ENCODE measurements at places on chromosomes 12 and 14.

GRCh38 chr12:124525927-124526692, 41.3 kb downstream of the NCOR2 start:
- DNase-seq = no peak

- peak; percentile 94 for DNase-seq
Measured at GRCh38 chr12:103841690-103842584, 903 bp upstream of the NT5DC3 start.

- peak; percentile 89 for DNase-seq
Measured at GRCh38 chr12:124698211-124698997, 131.0 kb upstream of the NCOR2 start.

GRCh38 chr12:79151956-79152355, 287.4 kb downstream of the SYT1 start:
- DNase-seq = no peak

GRCh38 chr12:109222496-109222895, 86.6 kb downstream of the FOXN4 start:
- DNase-seq = no peak

- no peak for DNase-seq
Measured at GRCh38 chr12:7121324-7121723, 7.4 kb downstream of the RBP5 start.

- DNase-seq = peak; percentile 95
Measured at GRCh38 chr14:68544081-68544892, 248.6 kb downstream of the ZFP36L1 start.

- no peak for DNase-seq
Measured at GRCh38 chr12:32140877-32141276, 34.2 kb downstream of the BICD1 start.

DNA sequence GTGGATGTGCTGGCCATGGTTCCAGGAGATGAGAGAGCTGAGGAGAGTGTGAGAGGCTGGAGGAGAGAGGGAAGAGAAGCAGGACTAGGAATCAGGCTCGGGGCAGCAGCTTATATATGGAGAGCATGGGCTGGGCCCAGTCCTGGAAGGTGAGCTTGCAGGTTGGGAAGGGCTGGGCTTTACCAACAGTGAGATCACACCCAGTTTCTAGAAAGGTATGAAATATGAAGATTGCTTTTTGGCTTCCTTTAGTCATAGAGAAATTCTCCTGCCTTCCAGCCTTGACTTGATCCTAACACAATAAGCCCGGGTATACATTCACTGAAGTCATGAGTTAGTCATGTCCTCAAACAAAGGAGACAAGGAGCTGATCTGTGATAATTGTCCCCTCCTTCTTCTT, at the start of gene KRT6A:
KRT6A (minus strand) TSS at position 86 of the 400 bp plus-strand sequence; CDS start at position 17, 69 bp downstream.
- DNase-seq = no peak

DNA sequence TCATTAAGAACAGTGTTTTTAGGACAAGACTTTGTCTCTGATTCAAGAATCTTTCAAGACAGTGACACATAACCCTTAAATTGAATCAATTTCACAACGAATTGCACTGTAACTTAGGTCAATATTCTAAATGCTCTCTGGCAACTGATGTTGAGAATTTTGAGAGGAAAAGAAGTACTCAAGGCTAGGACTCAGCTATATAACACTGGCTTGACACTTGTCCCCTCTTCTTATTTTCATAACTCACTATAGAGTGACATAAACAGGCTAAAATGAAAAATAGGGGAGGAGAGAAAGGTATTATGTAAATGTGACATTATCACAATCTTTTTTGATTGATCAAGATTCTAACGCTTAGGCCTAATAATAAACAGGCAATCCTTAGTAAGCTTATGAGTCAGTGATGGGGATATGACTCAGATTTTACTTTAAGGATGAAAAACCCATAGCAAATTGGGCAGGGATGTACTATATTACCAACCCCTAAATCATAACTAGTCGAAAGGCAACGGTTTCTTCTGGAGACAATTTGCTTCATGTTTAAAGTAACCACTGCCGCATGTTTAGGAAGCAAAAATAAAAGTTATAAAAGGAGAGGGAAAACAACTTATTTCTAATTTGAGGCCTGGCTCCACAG, 10.9 kb downstream of the BTG1 start:
- DNase-seq = peak; percentile 39

GRCh38 chr14:74945261-74945851, 10.0 kb downstream of the PGF start:
- peak; percentile 44 for DNase-seq

DNA sequence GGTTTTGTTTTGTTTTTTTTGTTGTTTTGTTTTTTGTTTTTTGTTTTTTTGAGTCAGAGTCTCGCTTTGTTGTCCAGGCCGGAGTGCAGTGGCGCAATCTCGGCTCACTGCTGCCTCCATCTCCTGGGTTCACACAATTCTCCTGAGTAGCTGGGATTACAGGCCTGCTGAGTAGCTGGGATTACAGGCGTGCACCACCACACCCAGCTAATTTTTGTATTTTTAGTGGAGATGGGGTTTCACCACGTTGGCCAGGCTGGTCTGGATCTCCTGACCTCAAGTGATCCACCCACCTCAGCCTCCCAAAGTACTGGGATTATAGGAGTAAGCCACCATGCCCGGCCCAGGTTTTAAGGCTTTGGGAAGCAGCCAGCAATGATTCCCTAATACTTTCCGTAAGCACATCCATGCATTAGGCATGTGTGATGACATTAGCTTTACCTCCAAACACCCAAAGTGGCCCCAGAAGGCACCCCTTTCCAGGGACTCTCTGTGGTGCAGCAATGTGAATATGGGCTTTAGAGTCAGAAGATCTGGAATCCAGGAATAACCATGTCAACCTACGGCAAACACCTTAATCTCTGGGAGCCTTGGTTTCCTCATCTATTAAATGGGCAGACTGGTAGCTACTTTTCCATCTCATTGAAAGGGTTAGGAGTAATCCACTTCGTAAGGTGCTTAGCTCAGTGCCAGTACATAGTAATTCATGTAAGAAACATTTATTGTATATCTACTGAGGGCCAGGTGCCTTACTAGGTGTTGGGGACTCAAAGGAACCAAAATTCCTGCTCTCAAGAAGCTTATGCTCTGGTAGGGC, 152.9 kb downstream of the ZFP36L1 start:
- no peak for DNase-seq

GRCh38 chr14:31484754-31485153, 3.1 kb downstream of the GPR33 start:
- no peak for DNase-seq

DNA sequence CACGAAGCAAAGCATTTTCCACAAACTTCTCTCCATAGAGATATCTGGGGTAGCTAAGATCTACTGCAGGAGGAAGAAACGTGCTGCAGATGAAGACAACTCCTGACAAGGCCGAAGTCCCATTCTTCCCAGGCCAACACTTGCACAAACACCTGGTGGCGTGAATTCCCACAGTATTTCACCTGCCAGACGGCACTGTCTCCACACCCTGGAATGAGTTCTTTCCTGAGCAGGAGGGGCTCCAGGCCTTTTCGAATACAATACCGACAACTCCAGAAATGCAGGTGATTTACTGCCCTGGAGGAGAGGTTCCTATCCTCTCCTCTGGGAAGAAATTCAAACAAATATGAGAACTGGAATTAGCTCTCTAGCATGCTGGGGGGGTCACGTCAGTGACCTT, 179.9 kb downstream of the MON2 start:
- no peak for DNase-seq

DNA sequence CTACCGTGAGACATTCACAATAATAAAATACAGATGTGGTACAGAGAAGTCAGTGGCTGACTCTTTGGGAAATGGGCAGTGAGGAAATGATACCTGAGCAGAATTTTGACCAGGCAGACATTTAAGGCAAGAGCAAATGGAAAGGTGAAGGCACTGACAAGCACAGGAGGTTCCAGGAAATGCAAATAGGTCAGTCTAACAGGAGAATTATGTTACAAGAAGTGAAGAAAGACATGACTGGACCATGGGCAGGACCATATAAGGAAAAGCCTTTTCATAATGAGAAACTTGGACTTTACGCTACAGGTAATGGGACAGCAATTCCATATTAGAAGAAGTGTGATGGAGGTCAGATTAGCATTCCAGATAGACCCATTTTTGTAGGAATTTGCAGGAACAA, 338.9 kb downstream of the PDZRN4 start:
- no peak for DNase-seq

GRCh38 chr12:11556682-11557081, 92.8 kb upstream of the ETV6 start:
- DNase-seq = no peak

DNA sequence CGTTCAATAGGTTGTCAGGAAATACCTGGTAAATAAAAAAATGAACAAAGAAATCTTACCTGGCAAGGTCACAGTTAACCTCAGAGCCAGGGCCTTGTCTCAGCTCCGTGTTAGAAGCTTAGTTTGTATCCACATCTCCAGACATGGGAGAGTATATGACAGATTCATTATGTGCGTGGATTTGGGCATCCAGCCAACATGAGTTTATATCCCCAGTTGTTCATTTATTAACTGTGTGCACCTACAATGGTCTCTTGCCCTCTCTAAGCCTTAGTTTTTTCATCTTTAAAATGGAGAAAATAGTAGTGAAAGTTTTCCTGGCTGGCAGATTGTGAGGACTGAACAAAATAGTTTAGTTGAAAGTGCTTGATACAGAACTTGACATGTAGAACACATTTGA, 437.8 kb downstream of the NPAS3 start:
- no peak for DNase-seq

- peak; percentile 77 for DNase-seq
Measured at GRCh38 chr14:59454139-59454538, 11.0 kb downstream of the GPR135 start.

- no peak for DNase-seq
Measured at GRCh38 chr12:117033382-117034221, 65.6 kb downstream of the TESC start.

DNA sequence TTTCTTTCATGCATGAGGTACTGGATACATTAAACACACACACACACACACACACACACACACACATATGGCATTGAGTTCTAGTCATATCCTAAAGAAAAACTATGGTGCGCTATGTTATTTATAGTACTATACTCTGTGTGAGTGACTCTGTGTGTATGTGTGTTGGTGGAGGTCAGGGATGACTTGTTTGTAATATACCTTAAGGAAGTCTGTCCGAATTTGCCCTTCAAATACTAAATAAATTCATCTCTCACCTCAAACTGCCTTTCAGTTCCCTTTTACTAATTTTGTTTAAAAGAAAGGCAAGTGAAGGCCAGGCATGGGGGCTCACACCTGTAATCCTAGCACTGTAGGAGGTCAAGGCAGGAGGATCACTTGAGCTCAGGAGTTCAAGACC, 2.1 kb upstream of the AKAP5 start:
- no peak for DNase-seq

DNA sequence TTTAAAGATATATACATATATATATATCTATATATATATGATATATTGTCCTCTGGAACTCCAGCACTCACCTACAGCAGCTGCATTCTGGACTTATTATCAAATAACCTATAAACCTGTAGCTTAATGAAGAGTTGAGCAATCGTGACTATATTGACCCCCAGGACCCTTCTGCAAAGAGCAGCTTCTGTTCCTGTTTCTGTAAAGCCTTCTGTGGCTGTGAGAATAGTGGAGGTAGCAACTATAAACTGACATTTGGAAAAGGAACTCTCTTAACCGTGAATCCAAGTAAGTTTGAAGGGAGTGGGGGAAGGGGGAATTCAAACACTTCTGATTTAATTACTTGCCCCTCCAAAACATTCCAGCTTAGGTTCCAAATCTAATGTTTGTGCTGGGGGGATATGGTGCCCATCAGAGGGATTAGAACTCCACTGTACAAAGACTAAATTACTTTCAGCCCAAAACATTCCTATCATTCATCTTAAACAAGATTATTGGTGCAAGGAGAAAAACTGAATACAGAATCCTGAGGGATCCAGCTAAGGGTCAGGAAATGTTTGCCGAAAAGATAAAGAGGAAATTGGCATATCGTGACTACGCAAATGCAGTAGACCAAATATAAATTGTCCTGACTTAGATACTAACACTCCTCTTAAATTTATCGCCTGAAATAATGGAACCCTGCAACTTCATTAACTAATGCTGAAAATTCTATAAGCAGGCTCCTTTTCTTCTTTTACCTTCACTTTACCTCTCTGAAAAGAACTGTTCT, 106.1 kb downstream of the DAD1 start:
- no peak for DNase-seq

DNA sequence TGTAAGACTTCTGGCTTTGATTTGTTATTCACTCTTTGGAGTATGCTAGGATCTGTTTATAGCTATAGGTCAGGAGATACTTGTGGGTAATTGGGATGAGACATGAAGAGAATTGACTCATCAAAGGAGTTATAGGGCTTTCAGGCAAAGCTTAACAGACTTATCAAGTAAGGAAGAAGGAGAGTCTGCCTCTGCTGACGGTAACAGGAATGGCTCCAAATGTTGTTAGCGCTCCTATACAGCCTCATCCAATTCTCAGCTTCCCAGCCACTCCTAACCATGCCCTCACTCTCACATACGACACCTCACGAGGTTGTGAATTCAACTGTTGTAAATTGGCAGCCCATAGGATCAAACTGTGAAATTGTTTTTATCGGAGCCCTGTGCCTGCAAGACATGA, 140.5 kb downstream of the KCNA5 start:
- DNase-seq = no peak

DNA sequence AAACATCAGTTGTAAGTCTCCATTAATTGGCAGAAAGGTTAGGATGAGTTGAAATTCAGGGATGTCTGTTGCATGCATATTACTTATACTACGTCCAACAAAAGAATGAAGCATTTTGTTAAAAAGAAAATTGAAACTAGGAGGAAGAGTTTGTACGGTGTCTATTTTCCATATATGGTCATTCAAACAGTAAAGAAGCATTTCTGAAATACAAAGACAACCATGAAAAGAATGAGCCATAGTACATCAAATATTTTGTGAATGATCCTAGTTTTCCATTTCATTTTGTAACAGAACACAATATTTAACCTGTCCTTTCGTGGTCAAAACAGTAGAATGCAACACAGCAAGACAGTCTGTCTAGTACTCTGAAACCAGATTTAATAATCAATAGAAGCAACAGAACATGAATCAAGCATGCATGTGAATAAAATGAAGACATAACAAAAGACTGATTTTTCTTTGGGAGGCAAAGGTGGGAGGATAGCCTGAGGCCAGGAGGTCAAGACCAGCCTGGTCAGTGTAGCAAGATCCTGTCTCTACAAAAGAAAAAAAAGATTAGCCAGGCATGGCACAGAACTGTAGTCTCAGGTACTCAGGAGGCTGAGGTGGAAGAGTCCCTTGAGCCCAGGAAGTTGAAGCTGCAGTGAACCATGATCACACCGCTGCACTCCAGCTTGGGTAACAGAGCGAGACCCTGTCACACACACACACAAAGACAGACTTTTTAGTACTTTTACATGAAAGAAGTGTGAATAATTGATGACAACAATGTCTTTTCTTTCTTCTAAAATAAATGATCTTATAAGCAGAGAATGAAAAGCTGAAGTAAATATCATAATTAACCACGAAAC, 156.0 kb downstream of the LRIG3 start:
- DNase-seq = peak; percentile 34

DNA sequence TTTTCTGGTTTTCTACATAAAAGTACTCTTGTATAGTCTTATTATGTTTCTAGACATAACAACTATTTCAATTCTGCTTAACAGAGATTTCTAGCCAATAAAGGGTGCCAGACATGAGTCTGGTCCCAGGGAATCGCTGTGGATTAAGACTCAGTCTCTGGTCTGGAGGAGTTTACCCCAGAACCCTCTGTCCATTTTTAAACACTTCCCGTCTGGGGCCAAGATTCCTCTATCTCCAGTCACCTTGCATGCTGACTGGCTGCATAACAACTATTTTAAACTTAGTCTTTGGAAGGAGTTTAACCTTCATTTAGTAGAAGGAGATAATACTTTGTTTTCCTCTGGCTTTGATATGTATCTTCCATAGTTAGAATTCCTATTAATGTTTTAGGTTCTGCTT, 163.1 kb upstream of the IFNG-AS1 start:
- peak; percentile 23 for DNase-seq
